SHP77 (cell line): ENCODE measurements at places on chromosomes 1 and 21.

DNA sequence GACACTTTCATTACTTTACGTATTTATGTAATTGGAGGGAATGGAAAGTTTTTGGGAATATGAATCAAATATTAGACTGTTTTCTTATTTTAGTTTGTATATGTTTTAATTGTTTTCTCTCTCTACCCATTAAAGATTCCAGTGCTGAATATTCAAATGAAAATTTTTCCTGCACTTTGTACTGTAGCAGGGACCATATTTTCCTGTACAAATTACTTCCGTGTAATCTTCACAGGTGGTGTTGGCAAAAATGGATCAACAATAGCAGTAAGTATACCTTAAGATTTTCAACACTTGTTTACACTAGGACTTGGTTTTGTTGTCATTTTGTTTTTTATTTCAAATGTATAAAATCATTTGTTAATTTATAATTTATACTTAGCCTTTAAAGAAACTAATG is 18.4 kb downstream of the DENND2D start:
- no peak for DNase-seq

- DNase-seq: no peak
Measured at GRCh38 chr1:201004732-201005131, 18.8 kb downstream of the KIF21B start.

- DNase-seq: no peak
Measured at GRCh38 chr1:28782011-28782410, 30.0 kb upstream of the OPRD1 start.

- DNase-seq: no peak
Measured at GRCh38 chr21:34800797-34801518, 132.2 kb downstream of the CLIC6 start.

- DNase-seq: no peak
Measured at GRCh38 chr1:230371923-230372703, 54.0 kb downstream of the PGBD5 start.

DNA sequence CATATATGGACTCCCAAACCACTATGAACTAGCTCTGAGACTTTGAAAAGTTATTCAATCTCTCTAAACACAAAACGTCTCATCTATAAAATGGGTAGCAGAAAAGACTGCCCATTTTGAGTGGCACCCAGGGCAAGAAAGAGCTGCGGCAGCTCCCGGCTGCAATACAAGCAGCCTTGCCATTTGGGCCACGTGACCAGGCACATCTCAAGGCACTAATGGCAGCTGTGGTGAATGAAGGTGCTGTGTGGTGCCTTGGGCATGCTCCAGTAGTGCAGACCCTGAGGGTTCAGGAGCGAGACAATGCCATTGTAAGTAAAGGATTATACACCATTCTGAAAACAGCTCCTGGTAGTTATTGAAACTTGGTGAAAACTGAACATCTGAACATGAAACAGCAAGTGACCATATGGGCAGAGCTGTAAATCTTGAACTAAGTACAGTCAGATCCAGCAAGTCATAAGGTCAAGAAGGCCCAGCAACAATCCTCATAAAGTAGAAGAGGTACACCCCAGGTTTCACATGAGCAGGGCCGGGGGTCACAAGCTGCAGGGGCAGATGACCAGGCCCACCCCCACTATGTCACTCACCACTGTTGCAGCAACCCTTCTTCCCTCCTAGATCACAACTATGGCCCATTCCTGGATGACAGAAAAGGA is 39.4 kb upstream of the HIVEP3 start:
- DNase-seq: no peak

DNA sequence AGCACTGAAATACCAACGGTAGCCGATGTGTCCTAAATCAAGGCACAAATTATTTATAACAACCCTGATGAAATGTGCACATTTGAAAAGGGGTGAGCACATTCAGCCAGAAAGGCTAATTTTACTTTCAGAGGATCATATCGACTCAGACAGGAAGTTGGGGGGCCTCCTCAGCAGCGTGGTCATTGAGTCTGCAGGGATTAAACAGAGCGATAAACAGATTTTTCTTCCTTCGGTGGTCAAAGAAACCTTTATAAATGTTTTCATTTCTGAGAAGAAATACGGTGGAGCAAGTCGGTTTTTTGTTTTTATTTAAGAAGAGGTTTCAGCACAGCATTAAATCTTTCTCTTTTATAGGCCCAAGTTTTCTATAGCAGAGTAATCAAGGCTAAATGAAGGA is 45.7 kb downstream of the PGM1 start:
- DNase-seq: no peak

GRCh38 chr21:36535618-36536241 is 55.8 kb upstream of the CLDN14 start:
- no peak for DNase-seq

GRCh38 chr1:113490384-113490783 is 100.1 kb downstream of the MAGI3 start:
- DNase-seq: no peak

GRCh38 chr1:177306019-177306415 is 135.3 kb downstream of the BRINP2 start:
- no peak for DNase-seq

DNA sequence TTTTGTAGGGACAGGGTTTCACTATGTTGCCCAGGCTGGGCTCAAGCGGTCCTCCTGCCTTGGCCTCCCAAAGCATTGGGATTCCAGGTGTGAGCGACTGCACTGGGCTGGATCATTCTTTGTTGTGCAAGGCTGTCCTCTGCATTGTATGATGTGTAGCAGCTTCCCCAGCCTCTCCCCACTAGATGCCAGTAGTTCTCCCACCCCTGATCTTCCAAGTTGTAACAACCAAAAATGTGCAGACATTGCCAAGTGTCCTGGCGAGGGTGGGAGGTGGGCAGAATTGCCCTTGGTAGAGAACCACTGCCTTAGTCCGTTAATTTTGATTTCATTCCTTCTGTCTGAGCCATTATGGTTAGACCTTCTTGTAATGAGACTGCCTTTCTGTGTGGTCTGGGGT is 7.2 kb downstream of the GALNT2 start:
- no peak for DNase-seq

DNA sequence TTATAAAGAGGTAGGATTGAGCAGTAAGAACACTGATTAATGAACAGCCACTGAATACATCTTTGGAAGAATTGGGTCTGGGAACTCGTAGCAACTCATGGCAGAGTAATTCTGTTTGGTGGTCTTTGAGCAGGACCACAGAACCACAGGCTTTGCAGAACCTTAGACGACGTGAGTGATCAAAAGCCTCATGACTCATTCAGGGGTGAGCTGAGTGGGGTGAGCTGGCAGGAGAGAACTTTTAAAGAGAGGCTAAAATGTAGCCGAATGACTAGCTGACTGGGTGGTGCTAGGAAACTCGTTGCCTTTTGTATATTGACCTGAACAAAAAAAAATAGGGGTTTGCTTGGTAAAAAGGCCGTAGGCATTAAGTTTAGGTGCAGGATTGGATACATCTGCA is 313.8 kb downstream of the TGFB2 start:
- no peak for DNase-seq

DNA sequence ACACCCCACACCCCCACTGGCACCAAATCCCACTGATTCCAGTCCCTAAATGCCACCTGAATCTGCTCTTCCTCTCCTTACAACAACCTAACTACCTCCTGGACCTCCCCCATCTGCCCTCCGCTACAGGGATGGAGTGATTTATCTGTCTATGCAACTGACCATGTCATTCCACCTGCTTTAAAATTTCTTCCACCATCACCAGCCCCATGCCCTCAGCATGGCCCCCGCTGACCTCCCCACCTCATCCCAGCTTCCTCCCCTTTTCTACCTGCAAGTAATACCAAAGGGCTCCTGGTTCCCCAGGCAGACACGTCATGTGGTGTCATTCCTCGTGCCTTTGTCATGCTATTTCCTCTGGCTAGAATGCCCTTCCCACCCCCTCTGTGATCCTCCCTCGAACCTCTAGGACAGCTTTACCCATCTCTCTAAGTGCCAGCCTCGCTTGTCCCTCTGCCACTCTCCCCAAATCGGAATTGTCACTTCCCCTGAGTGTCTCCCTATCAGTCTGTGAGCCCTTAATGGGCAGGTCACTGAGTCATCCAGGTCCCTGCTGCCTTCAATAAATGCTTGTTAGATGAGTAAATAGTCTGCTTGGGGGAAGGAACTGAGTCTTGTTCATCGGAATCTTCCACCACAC is 3.7 kb downstream of the GJB4 start:
- no peak for DNase-seq

DNA sequence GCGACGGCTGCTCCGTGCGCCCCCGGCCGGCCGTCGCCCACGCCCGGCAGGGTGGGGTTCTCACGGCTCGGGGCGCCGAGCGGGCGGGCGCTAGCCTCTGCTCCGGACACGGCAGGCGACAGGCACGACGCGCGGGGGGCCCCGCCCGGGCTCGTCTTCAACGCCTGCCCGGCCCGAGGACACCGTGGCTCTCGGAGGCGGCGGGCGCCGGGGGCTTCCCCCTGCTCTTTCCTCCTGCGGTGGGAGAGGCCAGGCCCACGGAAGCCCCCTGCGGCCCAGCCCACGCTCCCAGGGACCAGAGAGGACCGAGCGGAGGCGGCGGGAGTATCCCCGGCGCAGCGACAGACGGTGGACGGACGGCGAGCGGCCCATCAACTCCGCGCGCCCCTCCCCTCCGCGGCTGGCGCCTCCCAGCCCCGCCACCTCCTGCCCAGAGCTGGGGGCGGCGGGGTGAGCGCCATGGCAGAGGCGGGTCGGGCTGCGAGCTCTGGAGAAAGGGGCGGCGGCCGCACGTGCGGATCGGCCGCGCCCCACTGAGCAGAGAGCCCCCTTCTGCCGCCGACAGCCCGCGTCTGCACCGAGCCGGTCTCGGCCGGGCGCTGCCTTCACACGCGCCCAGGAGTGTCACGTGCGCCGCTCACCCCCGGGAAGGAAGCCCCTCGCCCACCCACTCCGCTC is at the start of the genes SHE and TDRD10:
TSS of gene SHE (minus strand) at position 347 of the 678 bp plus-strand sequence. CDS start 386 bp downstream, outside the sequence.
TSS of gene TDRD10 (plus strand) at position 154 of the 678 bp plus-strand sequence. CDS start 4,685 bp downstream, outside the sequence.
- DNase-seq: no peak

GRCh38 chr1:236273358-236273757 is 8.4 kb downstream of the ERO1B start:
- no peak for DNase-seq

DNA sequence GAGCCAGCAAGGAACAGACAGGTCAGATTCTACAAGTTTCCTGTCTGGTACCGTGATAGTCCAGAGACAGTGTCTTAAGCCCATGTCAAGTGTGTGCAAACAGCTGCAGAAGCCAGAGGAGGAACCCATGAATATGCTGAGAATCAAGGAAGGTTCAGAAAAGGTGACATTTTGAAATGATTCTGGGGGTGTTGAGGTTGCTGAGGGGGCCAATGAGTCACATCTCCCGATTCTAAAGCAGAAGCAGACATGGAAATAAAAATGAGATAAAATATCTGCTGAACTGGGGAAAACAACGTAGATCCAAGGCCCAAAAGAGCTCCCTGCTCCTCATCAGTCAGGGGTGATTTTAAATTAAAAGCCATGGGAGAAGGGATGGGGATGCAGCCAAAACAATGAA is 15.8 kb upstream of the SYT6 start:
- no peak for DNase-seq

DNA sequence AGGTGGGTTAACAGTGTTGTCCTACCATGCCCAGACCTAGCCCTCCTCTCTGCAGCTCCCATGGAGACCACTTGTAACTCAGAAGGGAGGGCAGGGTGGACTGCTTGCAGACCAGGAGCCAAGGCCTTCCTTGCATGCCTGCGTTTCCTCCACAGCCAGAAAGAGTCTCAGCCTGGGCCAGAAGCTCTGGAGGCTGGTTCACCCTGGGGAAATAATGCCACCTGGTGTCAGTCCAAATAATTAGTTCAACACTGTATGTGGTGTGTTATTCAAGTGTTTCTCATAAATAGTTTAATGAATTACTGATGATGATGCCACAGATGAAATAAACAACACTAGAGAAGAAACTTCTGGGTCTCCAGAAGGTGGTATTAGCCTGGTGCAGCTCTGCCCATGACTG is 16.9 kb upstream of the VANGL1 start:
- no peak for DNase-seq

GRCh38 chr1:173409613-173410012 is 67.5 kb upstream of the PRDX6 start:
- no peak for DNase-seq

DNA sequence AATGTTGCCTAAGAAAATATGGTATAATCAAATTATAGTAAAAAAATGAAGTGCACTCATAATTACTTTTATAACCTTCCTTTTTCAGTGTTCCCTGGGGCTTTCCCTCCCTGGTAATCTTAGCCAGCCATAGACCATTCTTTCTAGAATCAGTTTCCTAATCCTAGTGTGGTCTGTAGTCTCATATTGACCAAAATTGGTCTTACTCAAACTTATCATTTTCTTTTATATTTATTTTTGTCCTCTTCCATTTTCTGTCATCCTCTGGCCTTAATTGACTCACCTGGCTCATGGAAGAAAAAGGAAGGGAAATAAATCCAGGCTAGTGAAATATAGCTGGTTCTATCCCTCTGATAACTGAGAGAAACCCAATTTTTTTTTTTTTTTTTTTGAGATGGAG is 70.9 kb upstream of the BMP8A start:
- DNase-seq: no peak

DNA sequence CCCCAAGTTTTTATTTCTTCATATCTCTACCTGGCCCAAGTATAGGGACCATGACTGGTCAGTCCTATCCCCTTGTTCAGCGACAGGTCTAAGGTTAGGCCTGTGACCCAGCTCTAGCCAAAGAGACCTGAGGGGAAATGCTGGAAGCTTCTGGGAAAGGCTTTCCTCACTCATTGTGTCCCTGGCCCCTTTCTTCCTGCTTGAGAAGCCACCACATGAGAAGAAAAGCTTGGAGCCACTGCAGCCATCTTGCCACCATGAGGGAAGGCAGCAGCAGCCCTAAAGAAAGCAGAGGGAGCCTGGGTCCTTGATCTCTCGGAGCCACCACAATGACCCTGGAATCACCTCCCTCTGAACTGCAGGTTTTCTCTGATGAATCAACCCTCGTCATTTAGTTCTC is 43.4 kb downstream of the ATF3 start:
- no peak for DNase-seq

DNA sequence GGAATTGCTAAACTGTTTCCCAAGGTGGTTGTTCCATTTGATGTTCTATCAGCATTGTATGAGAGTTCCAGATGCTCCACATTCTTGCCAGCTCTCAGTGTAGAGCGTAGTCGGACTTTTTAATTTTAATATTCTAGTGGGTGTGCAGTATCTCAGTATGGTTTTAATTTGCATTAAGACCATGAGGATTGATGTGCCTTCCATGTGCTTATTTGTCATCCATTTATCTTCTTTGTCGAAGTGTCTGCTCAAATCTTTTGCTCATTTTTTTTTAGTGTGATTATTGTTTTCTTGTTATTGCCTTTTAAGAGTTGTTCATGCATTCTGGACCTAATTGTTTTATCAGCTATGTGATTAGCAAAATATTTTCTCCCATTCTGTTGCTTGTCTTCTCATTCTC is 13.8 kb upstream of the GUCA2B start:
- DNase-seq: no peak

DNA sequence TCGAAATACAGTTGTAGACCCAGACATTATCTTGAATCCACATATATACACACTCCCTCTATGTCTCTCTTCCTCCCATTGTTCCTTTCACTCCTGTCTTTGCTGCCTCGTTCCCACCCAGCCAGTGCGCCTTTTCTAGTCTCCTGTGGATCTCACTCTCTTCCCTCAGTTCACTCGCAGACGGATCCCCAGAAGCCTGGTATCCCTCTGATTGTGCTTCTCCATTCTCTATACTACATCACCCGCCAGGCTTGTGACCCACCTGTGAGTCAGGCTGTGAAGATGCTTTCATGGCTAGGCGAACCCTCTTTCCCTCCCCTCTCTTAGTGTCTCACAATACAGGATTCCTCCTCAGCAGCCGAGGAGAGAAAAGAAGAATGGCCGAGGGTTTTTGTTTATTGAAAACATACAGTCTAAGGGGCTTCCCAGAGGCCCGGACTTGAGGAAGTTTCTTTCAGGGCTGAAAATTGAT is 1.5 kb downstream of the HCN3 start:
- no peak for DNase-seq
